ENCODE measurements at places on chromosomes 7 and 10. TPM values are rescaled to one million over a fixed set of nuclear protein-coding genes. Genes with fewer than 3 reads are reported as not detected.

DNA sequence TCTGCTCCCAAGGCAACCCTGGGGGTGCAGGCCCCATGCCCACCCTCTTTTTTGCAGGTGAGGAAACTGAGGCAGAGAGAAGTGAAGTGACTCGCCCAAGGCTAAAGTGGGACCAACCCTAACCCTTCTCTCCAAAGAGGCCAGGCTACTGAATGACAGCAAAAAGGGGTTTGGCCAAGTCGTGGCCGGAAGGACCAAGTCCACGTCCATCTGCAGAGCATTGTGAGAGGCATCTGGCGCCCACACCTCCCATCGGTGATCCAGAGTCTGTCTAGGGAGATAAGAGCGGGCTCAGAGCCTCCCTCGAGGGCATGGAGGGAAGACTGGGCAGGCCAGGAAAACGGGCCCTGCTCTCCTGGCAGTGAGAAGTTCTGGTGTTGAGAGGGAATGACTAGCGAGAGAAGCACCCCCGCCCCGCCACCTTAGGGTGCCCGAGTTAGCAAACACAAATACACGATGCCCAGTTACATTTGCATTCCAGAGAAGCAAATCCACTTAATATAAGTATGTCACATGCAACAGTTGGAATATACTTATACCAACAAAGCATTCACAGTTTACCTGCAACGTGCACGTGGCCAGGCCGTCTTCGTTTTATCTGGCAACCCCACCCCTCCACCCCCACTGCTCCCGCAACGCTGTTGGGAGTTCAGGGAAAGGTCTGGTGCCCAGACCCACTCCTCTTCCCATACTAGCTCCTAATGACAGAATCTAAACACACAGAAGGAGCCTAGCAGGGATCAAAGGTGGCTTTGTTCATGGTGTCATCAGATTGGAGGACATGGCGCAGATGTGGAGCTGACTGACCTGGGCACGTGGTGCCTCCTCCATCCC is 124.9 kb downstream of the OAT start:
- no peaks in the 10 kb centered on the region for H3K4me1 ChIP-seq
- H3K36me3 ChIP-seq: no peaks in the 10 kb centered on the region
- no peak overlapping the region for H3K4me3 ChIP-seq
- no peak for DNase-seq
- no peaks in the 10 kb centered on the region for H3K27me3 ChIP-seq

DNA sequence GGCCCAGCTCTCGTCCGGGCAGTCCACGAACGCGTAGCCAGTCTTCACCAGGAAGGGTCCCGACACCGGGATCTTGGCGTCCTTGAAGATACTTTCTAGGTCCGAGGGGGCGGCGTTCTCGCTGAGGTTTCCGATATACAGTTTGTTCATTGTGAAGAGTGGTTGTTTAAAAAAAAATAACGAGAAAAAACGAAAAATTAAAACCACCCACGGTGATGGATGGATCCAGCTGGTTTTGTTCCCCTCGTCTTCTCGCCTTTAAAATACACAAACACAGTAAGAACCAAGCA is 385 bp downstream of the IGF2BP3 start:
- peak overlapping the region; percentile 94 for H3K4me3 ChIP-seq
- DNase-seq: no peak
- H3K27ac ChIP-seq: peak overlapping the region; percentile 91

DNA sequence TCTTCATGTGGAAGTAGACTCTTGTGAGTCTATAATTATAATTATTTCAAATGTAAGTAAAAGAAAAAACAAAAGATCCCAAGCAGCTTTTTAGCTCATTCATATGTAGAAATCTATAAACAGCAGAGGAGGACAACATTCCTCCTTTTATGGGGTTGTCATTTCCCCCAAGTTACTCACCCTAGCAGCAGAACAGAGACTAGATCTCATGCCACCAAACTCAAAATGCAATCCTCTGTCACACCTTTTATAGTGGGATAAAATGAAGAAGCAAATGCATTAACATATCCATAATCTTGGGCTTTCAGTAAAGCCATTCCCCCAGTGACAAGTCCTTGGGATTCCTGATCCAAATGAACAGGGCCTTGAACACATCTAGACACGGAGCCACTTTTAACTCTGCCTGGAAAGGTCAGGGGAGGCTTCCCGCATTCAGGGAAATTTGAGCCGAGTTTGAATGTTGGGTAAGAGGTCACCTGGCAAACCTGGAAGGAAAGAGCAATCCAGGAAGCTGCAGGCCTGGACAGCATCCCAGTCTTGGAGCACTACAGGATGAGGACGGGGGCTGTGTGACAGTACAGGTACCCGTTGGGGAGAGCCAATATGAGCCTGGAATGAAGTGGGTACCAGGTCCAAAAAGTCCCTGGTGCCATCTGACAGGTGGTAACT is 76.4 kb downstream of the DOCK4 start:
- H3K36me3 ChIP-seq: no peaks in the 10 kb centered on the region
- H3K27me3 ChIP-seq: no peaks in the 10 kb centered on the region
- DNase-seq: no peak

Gene LRRD1
- total RNA-seq: not detected

- H3K27me3 ChIP-seq: no peaks in the 10 kb centered on the region
- no peak overlapping the region for H3K4me3 ChIP-seq
- DNase-seq: no peak
- no peaks in the 10 kb centered on the region for H3K4me1 ChIP-seq
Observed at GRCh38 chr10:60086862-60087261, 180.5 kb upstream of the CCDC6 start.

DNA sequence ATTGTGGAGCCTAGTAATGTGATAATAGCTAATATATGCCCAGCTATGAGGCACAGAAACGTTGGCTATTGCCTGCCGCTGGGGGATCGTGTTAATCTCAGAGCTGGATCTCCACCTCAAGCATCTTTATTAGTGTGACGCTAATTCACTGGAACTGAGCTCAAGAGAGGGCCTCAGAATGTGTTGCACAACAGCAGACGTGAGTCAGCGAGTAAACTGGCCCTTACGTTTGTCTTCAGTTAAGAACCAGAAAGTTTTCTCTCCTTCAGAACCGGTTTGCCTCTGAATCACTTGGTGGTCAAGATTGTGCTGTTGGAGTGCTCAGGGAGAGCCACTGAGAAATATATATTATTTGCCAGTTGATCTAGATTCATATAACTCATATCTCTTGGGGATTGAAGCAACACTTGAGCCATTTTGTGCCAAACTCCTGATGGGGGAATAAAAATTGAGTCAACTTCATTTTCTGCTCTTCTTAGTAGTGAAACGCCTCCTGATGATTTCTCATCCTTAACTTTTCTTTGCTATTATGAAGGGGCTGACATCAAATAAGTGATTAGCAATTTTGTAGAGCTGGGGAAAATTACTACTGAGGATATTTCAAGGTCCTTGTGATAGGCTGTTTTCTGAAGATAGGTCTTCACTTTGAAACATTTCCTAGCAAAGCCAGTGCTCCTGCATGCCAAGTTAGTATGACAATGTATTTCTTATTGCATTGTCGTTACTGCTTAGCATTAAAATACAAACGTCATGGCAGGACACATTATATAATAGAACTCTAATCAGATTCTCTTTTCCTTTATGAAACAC is 22.3 kb downstream of the BZW2 start:
- no peak overlapping the region for H3K27ac ChIP-seq
- no peak for DNase-seq
- H3K4me3 ChIP-seq: no peak overlapping the region
- no peaks in the 10 kb centered on the region for H3K27me3 ChIP-seq

DNA sequence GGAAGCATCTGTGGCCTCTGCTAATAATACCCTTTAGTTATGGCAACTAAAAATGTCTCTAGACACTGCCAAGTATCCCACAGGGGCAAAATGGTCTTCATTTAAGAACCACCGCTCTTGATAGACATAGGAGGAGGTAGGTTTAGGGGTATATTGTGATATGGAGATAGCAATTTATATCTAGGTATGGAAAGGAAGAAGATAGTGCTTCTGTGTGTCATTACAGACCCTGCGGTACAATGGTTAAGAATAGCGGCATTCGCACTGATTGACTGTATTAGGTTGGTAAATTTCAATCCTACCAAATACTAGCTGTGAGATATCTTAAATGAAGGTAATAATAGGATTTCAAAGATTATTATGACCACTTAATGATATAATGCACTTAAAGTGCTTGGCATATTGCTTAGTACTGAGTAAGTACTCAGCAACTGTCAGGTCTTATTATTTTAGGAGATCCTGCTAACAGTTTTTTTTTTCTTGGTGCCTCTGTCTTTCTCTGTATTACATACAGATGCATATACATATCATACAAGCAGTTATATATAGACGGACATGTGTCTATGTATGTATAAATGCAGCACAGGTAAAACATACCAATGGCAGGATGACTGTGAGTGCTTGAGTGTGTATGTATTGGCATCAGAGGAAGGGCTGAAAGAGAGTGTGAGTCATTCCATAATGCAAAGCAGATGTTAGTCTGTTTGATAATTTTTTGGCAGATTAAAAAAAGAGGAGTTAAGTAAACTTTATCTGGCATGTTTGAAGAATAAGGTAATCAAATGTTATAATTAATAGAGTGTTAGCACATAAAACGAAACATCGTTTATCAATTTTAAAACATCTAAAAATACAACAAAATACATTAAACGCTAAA is 50.0 kb upstream of the ITGB8 start:
- H3K4me1 ChIP-seq: peaks cover 7% of the 10 kb centered on the region
- H3K4me3 ChIP-seq: no peak overlapping the region
- no peaks in the 10 kb centered on the region for H3K36me3 ChIP-seq
- DNase-seq: no peak

Gene PKD1L1
- 0.35 TPM for total RNA-seq

Data from activated T-cell treated with anti-CD3 and anti-CD28 coated beads, Interleukin-2, amount 50 U/mL, for 72 hours (primary cell).